ENCODE measurements at places on chromosomes 6 and 20.

GRCh38 chr6:157615420-157615769 is 207.7 kb upstream of the SNX9 start:
- DNase-seq = no peak

DNA sequence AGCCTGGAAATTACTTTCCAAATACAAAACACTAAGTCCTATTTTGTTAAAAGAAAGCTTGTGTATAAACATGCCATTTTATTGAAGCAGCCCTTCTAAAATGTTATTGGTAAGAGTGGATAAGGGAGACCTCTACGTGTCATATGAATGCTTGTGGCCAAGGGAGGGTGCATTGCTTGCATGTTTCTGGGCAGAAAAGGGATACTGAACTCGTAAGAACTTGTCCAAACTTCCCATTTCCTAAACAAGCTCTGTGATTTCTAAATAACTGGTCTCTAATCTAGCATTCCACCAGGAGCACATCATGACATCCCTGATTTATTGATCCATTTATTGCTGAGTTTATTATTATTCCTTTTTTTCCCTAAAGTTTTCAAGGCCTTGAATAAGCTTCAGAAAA is 474.1 kb downstream of the CD109 start:
- DNase-seq = no peak

GRCh38 chr6:12977806-12978205 is 261.2 kb downstream of the PHACTR1 start:
- DNase-seq = no peak

DNA sequence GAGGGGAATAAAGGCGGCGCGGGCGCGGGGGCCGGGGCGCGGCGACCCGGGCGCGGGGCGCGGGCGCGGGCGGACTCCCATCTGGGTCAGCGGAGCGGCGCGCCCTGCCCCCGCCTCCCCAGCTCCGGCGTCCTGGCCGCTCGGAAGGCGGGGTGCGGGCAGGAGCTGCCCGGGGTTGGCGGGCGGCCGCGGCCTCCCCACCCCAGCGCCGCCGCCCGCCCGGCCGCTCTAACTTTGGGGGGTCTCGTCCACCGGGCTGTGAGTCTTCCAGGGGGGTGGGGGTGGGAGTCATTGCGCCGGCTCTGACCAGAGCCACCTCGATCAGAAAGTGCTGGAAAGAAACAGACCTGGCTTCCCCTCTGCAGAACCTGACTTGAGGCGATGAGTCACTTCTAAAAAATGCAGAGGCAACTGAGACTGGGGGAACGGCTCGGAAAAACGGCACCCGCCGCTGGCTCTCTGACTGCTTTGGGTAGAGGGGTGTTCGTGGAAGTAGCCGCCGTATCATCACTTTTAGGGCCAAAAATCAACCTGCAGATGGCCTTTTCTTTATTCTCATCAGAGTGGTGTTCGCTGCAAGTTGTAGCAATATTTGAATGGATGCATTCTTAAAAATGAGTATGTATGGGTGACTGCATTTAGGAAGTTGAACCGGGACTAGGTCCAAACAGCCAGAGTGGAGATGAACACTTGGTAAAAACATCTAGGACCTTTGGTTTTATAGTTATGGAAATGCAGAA is 667 bp downstream of the CAP2 start:
- DNase-seq = no peak

- no peak for DNase-seq
These were observed 1.4 kb upstream of the MUC21 start for GRCh38 chr6:30981942-30982772.

DNA sequence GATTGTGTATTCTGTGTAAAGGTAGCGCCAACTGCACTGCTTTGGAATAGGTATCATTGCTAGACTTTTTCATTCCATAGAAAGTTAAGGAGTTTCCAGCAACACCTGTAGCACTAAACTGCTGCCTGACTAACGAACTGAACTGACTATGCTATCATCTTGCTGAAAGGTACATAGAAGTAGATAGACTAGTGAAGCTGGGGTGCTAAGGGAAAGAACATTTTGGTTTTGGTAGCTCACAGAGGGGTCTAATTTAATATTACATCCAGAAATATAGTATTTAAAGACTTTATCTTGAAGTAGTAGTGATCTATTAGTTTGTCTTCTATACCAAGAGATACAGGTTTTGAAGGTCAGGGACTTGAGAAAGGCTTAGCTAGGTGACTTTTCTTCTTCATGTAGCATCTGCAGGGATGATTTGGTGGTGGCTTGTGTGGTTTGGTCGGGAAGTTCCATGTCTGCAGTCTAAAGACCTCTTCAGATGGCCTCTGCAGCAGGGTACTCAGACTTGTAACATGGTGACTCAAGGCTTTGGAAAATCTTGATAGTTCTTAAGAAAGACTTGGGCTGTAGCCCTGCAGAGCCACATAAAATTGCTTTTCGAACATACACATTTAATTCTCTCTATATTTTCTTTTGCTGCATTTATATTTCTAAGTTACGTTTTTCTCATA is 10.2 kb downstream of the SENP6 start:
- DNase-seq = no peak

DNA sequence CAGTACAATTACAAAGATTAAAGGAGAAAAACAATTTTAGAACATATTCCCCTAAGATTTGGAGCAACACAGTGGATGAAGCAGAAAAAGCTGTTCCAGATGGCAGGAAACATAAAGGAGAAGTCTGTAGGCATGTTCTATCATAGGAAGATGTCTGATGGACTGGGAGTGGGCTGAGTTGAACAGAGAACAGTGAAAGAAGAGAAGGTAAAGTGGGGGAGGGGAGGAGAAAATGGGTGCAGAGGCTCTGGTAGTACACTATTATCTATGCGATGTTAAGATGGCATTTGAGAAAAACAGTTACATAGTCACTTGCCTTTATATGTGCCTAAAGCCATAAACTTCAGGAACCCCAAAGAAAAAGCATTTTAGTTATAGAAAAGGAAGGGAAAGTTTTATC is 4.2 kb upstream of the PHIP start:
- DNase-seq = no peak

All from stimulated activated CD8-positive, alpha-beta memory T cell treated with anti-CD3 and anti-CD28 coated beads, Interleukin-7, amount 100 ng/mL, for 1 hour (primary cell).